ENCODE measurements at places on chromosomes 7 and 10.

DNA sequence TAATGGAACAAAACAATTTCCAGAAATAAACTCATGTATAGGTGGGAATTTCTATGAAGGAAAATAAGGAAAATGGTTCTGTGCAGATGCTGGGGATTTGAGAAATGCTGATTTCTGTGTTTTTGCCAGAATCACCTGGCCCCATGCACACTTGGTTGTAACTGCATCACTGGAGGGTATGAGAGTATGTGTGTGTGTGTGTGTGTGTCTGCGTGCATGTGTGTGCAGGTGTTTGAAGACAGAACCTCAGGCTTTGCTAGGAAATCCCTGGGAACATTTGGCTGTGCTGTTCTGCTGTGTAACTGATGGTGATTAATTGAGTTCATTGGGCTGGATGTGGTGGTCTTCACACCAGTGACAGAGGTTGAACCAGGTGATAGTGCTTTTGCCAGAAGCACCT is 141.6 kb downstream of the CAMK1D start:
- DNase-seq = no peak

DNA sequence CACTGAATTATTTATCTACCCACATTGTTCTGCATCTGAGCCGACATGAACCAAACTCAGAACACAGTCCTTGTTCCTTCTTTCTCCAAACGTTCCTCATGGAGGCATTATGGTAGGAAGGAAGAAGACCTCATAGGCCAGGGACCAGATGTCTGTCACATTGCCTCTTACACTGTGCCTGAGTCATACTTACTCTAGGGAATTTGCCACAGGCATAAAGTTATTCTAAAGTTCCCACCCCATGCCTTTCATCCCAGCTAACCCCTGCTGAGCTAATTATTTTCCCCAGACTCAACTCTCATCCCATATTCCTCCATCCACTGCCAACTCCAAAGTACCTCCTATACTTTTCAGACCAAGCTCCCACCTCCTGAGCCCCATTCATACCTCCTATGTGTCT is 21.2 kb downstream of the MAT1A start:
- DNase-seq = no peak

- DNase-seq = peak; percentile 9
These were observed 35.2 kb upstream of the STOX1 start for GRCh38 chr10:68792115-68792514.

DNA sequence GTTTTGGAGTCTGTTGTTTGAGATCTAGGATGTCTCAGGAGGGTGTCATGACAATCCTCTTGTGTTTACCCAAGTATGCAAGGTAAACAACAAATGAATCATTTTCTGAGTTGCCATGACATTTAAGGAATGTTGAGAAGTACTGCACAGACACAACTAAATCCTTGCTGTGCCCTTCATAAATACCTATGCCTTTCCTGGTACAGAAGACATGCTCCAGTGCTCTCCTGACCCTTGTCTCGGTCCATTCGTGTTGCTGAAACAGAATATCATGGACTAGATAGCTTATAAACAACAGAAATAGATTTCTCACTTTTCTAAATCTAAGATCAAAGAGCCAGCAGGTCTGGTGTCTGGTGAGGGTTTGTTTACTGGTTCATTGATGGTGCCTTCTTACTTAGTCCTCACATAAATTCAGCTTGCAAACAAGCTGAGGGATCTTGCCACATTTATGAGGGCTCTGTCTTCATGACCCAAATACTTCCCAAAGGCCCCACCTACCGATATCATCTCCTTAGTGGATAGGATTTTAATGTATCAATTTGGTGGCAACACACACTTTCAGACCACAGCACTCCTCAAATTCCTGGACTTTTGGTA is 341.8 kb upstream of the SEMA3A start:
- DNase-seq = peak; percentile 39

- no peak for DNase-seq
These were observed 63.2 kb upstream of the TOMM7 start for GRCh38 chr7:22885797-22886261.

- peak; percentile 24 for DNase-seq
These were observed 74.5 kb downstream of the DIP2C start for GRCh38 chr10:614790-615582.

- no peak for DNase-seq
These were observed 314.0 kb downstream of the DNAJB6 start for GRCh38 chr7:157650801-157651200.

GRCh38 chr7:81111358-81111757 is 192.5 kb upstream of the SEMA3C start:
- peak; percentile 96 for DNase-seq

DNA sequence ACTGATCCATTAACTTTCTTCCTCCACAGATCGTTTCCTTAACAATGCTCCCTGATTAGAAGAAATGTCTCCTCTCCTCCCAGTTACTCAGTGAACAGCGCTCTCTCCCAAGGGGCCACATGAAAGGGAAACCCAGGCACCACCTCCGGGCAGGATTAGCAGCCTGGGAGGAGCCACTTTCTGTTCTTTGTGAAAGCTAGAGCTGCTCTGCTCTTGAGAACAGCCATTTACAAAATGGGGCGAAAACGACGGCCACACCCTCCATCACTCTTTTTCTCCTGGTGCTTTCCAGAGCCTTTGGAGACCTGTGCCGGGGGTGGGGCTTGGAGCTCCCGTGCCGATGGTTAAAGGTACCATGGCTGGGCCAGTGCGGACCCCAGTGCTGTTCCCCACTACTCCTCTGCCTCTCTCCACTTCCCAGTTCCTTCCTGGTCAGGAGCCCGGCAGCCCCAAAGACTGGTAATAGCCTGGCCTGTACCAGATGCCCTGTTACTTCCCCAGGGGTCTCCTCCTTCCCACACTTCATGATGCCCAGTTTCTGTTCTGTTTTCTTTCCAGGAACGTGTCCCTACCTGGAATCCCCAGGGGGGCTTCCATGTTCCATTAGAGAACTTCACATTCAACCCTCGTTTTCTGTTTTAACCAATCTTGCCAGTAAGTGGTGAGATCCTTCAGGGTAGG is 402.9 kb upstream of the GALNT17 start:
- DNase-seq = no peak

GRCh38 chr10:59337201-59337652 is 25.1 kb downstream of the FAM13C start:
- DNase-seq = peak; percentile 38

GRCh38 chr7:133190172-133190528 is 62.7 kb upstream of the EXOC4 start:
- DNase-seq = no peak

- no peak for DNase-seq
These were observed 952.2 kb downstream of the CNTNAP2 start for GRCh38 chr7:147068842-147069241.

- peak; percentile 56 for DNase-seq
These were observed 10.8 kb downstream of the TMEM196 start for GRCh38 chr7:19762631-19763030.

DNA sequence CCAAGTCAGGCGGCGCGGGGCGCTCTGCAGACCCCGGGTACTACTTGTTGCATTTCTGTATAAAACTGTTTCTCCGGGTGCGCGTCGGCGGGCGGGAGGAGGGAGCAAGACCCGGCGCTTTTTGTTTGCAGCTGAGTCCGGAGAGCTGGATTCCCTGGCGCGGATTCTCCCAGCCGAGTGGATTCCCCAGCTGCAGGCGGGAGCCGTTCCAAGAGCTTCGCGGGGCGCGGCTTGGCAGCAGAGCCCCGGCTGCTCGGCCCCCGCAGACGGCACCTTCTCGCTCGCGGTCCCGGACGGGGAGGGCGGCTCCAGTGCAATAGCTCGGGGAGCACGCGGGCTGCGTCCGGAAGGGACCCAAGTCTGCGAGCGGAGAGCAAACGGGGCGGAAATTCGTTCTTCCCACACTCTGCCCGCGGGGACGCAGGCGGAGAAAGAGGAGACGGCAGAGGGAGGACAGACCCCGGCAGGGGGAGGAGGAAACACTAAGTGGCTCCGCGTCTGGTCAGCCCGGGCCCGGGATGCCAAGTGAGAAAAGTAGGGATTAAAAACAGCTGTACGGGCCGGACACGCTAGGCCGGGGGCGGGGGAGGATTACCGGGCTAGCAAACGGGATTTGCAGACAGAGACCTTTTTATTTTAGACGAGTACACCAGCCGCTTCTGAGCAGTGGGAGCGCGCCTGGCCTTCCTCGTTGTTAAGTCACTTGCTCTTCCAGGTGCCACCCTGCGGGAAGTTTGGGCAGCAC is at the start of gene TRIL:
TRIL (minus strand) TSS at position 96 of the 745 bp plus-strand sequence. CDS start 284 bp downstream, outside the sequence.
- peak; percentile 62 for DNase-seq

- no peak for DNase-seq
These were observed 293.1 kb downstream of the GRM8 start for GRCh38 chr7:126959649-126960048.

GRCh38 chr7:127581716-127582115 is 3.7 kb downstream of the GCC1 start:
- DNase-seq = peak; percentile 26

DNA sequence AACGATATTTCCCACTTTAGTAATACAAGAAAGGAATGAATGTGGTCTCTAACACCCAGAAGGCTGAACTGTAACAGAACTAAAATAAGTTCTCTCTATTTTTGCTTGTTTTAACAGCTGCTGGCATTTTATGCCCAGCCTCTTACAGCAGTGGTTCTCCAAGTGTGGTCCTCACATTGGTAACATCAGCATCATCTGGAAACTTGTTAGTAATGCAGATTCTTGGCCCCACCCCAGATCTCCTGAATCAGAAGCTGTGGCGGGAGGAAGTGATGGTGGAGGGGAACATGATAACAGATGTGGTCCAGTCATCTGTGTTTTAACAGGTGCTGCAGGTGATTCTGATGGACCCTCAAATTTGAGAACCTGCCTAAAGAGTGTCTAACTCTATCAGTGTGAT is 170.1 kb downstream of the TMEM26 start:
- no peak for DNase-seq

- no peak for DNase-seq
These were observed 462 bp downstream of the KIAA1549 start for GRCh38 chr7:138980563-138981291.

- DNase-seq = no peak
These were observed 252.4 kb upstream of the GHITM start for GRCh38 chr10:83886871-83887270.

All from fibroblast of gingiva (primary cell).